ENCODE measurements at places on chromosomes 2 and 18.

DNA sequence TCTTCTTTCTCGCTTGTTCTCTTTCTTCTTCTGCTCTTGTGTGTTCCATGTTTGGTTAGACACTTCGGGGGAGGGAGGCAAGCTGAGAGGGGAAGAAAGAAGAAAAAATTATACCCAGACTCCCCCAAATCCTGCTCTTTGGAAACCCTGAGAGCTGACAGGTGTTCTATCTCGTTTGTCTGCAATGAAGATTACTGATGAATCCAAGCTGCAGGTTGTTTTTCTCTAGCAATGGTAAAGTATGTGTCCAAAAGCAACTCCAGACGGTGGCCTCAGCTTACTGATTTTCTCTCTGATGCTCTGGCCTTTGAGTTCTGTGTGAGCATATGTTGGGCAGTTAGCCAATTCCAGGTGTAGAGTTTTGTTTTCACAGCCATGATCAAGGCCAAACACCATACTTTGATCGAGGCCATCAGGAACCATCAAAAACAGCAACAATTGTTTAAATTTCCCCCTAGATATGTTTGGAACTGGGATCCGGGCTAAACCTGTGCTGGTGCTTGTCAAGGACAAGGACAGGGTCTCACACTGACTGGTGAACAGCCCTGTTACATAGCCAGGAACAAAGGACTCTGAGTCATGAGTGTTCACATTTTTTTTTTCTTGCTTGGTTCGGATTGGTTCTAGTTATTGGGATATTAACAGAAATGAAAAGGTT lies 142.0 kb downstream of the PRKCE start:
- no peak for DNase-seq

DNA sequence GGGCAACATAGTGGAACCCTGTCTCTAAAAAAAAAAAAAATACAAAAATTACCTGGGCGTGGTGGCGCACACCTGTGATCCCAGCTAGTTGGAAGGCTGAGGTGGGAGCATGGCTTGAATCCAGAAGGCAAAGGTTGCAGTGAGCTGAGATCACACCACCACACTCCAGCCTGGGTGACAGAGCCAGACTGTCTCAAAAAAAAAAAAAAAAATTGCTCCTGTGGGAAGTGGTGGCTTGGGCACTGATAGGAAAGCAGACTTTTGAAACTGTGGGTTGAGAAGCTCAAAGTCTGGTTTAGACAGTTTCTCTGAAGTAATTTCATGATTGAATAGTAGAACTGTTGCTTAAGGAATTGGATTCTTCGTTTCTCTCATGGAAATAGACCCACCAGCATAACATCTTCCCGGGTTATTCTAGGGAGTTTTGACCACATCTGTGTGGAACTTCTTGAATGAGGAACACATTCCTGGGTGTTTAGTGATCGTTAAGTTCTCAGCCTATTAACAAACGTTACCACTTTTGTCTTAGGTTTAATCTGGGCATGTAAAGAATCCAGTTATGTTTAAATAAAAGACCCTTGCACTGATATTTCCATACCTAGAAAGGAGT lies 33.5 kb downstream of the GRHL1 start:
- DNase-seq: no peak

DNA sequence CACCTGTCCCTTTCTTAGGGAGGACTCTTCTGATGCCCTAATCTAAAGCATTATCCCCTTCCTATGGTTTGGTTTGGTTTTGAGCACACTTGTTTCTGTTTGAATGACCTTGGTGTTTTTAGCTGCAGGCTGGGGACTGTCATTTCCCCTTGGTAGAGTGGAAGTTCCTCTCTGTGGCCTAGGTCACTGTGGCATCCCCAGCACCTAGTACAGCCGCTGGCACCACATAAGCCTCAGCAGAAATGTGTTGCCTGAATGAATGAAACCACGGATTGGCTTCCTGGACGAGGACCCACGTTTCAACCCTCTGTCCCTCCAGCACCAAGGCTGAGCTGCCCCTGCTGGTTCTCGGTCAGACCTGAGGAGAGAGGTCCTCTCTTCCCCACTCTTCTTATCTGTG lies 159.9 kb downstream of the CTIF start:
- DNase-seq: no peak

GRCh38 chr2:159084384-159085370 lies 116.2 kb downstream of the TANC1 start:
- DNase-seq: no peak
